ENCODE measurements at places on chromosomes 3 and 15. TPM values are rescaled to one million over a fixed set of nuclear protein-coding genes. Genes with fewer than 3 reads are reported as not detected.
A peak's percentile ranks its signal among the peaks of the same experiment; 100 is the strongest.

GRCh38 chr3:126439968-126440708, 35.6 kb downstream of the ZXDC start:
- H3K4me1 ChIP-seq, result no peaks in the 10 kb centered on the region
- no peaks in the 10 kb centered on the region for H3K27me3 ChIP-seq
- no peak for DNase-seq

GRCh38 chr15:64029110-64029509, 17.2 kb downstream of the DAPK2 start:
- H3K27ac ChIP-seq, result no peak overlapping the region
- no peak overlapping the region for H3K4me3 ChIP-seq
- DNase-seq, result no peak
- no peaks in the 10 kb centered on the region for H3K27me3 ChIP-seq

Gene RAB6B
- total RNA-seq, result 0.17 TPM

Gene NAALADL2
- 1.4 TPM for total RNA-seq

- no peaks in the 10 kb centered on the region for H3K27me3 ChIP-seq
- H3K4me3 ChIP-seq, result no peak overlapping the region
- H3K36me3 ChIP-seq, result no peaks in the 10 kb centered on the region
Measured at GRCh38 chr15:44490622-44491021, 46.3 kb upstream of the EIF3J start.

GRCh38 chr3:168060317-168060716, 35.4 kb downstream of the GOLIM4 start:
- no peaks in the 10 kb centered on the region for H3K36me3 ChIP-seq
- no peak for DNase-seq
- no peaks in the 10 kb centered on the region for H3K4me1 ChIP-seq
- no peak overlapping the region for H3K4me3 ChIP-seq

DNA sequence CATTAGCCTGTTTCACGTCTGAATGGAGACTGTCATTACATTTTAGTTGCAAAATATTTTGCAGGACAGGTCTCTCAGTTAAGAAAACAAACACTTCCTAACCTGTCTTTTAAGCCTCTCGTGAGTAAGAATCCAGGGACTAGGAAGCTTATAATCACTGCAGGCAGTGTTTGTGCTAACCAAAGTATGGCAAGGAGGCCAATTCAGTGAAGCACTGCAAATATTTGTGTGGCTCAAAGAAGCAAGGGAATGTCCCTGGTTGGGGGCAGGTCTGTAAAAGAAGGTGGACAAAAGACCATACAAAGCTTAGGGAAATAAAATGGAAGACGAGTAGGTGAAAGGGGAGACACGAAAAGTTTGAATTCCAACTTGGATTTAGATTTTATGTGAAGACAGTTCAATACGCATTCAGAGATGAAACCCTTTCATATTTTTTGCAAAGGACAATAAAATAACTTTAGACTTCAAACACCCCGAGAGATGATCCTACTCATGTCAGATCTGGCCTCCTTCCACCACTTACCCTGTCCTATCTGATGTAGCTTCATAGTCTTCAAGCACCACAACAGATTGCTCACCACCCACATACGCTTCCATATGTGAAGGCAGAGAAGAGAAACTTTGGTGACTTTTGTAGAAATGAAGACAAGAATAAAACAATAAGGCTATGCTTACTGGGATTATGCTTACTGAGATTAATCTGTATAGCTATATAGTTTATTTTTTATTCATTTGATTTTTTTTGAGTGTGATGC, 240.9 kb downstream of the TUSC7 start:
- H3K27me3 ChIP-seq, result no peaks in the 10 kb centered on the region
- no peaks in the 10 kb centered on the region for H3K4me1 ChIP-seq
- H3K27ac ChIP-seq, result no peak overlapping the region
- H3K4me3 ChIP-seq, result no peak overlapping the region

GRCh38 chr15:85579957-85580694, 199.7 kb downstream of the AKAP13 start:
- no peak overlapping the region for H3K4me3 ChIP-seq
- H3K27ac ChIP-seq, result peak overlapping the region; percentile 75
- no peaks in the 10 kb centered on the region for H3K27me3 ChIP-seq
- H3K36me3 ChIP-seq, result peaks cover 21% of the 10 kb centered on the region
- no peak for DNase-seq

DNA sequence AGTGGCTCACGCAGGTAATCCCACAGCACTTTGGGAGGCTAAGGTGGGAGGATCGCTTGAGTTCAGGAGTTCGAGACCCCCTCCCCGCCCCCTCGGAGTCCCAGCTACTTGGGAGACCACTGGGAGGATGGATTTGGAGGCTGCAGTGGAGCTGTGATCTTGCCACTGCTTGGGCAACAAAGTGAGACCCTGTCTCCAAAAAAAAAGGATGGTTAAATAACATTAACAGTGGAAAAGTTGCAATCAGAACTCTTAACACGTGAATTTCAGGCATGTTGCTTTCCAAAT, 1.4 kb upstream of the TMEM87A start:
- peak overlapping the region; percentile 94 for H3K27ac ChIP-seq
- H3K36me3 ChIP-seq, result no peaks in the 10 kb centered on the region
- no peak for DNase-seq

- H3K4me1 ChIP-seq, result no peaks in the 10 kb centered on the region
- H3K27ac ChIP-seq, result no peak overlapping the region
- no peak for DNase-seq
- no peaks in the 10 kb centered on the region for H3K36me3 ChIP-seq
- no peak overlapping the region for H3K4me3 ChIP-seq
Measured at GRCh38 chr3:31370681-31371080, 162.0 kb upstream of the STT3B start.

GRCh38 chr3:95002438-95003046, 939.7 kb downstream of the NSUN3 start:
- no peaks in the 10 kb centered on the region for H3K4me1 ChIP-seq
- DNase-seq, result no peak
- H3K27ac ChIP-seq, result no peak overlapping the region
- no peaks in the 10 kb centered on the region for H3K27me3 ChIP-seq
- H3K4me3 ChIP-seq, result no peak overlapping the region

GRCh38 chr15:38479756-38480155, 25.8 kb downstream of the FAM98B start:
- H3K36me3 ChIP-seq, result peaks cover 23% of the 10 kb centered on the region
- DNase-seq, result no peak
- no peak overlapping the region for H3K4me3 ChIP-seq

- H3K27me3 ChIP-seq, result no peaks in the 10 kb centered on the region
- DNase-seq, result peak; percentile 25
- H3K27ac ChIP-seq, result no peak overlapping the region
- H3K36me3 ChIP-seq, result peaks cover 9% of the 10 kb centered on the region
Measured at GRCh38 chr15:52164631-52165265, 26.4 kb downstream of the GNB5 start.

Gene PGBD4
- 3.5 TPM for total RNA-seq

DNA sequence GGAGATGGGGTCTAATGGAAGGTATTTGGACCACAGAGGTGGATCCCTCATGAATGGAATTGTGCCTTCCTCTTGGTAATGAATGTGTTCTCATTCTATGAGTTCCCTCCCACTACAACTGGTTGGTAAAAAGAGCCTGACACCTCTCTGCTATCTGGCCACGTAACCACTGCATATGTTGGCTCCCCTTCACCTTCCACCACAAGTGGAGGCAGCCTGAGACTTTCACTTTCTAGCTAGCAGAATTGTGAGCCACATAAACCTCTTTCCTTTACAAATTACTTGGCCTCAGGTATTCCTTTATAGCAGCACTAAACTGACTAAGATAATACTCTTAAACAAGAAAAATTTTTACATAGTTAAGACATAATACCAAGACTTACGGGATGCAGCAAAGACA, 155.3 kb downstream of the NR1I2 start:
- H3K4me1 ChIP-seq, result no peaks in the 10 kb centered on the region
- no peak overlapping the region for H3K27ac ChIP-seq
- DNase-seq, result no peak
- H3K4me3 ChIP-seq, result no peak overlapping the region

GRCh38 chr3:192652727-192653126, 74.6 kb downstream of the FGF12 start:
- no peaks in the 10 kb centered on the region for H3K36me3 ChIP-seq
- no peak overlapping the region for H3K4me3 ChIP-seq
- DNase-seq, result no peak
- no peak overlapping the region for H3K27ac ChIP-seq
- no peaks in the 10 kb centered on the region for H3K27me3 ChIP-seq

DNA sequence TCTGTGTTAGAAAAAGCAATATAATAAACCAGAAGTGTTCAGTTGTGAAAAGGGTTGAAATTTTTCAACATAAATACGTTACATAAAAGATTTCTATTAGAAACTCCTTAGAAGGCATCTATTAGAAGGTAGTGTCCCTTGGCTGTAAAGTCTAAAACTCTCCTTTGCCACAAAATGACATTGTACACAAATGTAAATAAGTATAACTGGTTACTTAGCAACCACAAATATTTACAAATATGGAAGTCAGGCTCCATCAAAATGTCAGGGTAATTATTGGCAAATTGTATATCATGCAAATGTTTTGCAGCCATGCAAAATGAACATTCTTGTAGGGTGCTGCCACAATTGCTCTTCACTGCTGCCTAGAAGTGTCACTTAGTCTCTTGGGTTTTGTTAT, 419.1 kb upstream of the CDIN1 start:
- no peaks in the 10 kb centered on the region for H3K4me1 ChIP-seq
- H3K27ac ChIP-seq, result no peak overlapping the region
- H3K4me3 ChIP-seq, result no peak overlapping the region
- no peak for DNase-seq

Gene BCHE
- not detected for total RNA-seq

Gene NANOGP8
- total RNA-seq, result not detected

DNA sequence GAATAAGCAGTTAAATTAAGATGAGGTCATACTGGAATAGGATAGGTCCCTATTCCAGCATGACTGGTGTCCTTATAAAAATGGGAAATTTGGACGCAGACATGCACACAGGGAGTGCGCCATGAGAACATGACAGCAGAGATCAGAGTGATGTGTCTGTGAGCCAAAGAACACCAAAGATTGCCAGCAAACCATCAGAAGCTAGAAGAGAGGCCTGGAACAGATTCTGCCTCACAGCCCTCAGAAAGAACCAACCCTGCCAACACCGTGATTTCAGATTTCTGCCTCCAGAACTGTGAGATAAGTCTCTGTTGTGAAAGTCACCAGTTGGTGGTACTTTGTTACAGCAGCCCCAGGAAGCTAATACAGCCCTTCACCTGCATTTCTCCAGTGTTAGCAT, 34.7 kb downstream of the EPHB1 start:
- H3K36me3 ChIP-seq, result no peaks in the 10 kb centered on the region
- H3K27me3 ChIP-seq, result no peaks in the 10 kb centered on the region
- no peaks in the 10 kb centered on the region for H3K4me1 ChIP-seq
- DNase-seq, result no peak
- no peak overlapping the region for H3K27ac ChIP-seq
- no peak overlapping the region for H3K4me3 ChIP-seq

DNA sequence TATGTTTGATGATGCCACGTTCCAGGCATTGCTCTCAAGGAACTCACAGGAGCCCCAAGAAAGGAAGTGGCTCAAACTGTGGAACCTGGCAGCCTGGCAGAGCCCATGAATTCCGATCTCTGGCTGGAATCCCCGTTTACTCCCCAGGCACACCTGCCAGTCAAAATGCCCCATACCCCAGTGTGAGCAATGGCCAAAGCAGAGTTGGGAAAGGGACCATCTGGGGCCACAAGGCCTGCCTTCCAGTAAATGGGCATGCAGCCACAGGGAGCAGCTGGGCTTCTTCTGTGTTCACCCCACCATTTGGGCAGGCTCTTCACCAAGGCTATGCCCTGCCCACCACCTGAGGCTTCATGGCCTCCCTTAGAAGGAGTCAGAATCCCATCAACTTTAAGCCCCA, 257.0 kb upstream of the GOLGA6L4 start:
- no peak overlapping the region for H3K4me3 ChIP-seq
- H3K27me3 ChIP-seq, result no peaks in the 10 kb centered on the region
- no peaks in the 10 kb centered on the region for H3K36me3 ChIP-seq
- no peak overlapping the region for H3K27ac ChIP-seq
- no peaks in the 10 kb centered on the region for H3K4me1 ChIP-seq

- no peak for DNase-seq
- no peak overlapping the region for H3K4me3 ChIP-seq
Measured at GRCh38 chr3:22045882-22046281, 294.9 kb upstream of the ZNF385D start.

DNA sequence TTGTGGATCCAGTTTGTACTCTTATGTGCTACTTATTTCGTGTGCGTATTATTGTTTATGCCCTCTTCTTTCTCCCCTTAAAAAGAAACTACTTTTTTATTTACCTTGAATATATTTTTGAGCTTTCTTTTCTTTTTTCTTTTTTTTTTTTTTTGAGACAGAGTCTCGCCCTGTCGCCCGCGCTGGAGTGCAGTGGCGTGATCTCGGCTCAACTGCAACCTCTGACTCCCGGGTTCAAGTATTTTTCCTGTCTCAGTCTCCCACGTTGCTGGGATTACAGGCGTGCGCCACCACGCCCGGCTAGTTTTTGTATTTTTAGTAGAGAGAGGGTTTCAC, 1.5 kb downstream of the SLC25A38 start:
- peak overlapping the region; percentile 96 for H3K27ac ChIP-seq
- DNase-seq, result no peak
- peaks cover 44% of the 10 kb centered on the region for H3K4me1 ChIP-seq

Gene MCF2L2
- total RNA-seq, result 0.27 TPM

Gene SEMA7A
- 1.9 TPM for total RNA-seq

- no peaks in the 10 kb centered on the region for H3K27me3 ChIP-seq
- no peaks in the 10 kb centered on the region for H3K4me1 ChIP-seq
- no peak overlapping the region for H3K27ac ChIP-seq
Measured at GRCh38 chr15:76439542-76439941, 103.0 kb downstream of the ISL2 start.

Gene CPEB1
- total RNA-seq, result not detected

- H3K27ac ChIP-seq, result no peak overlapping the region
- DNase-seq, result no peak
- peaks cover 5% of the 10 kb centered on the region for H3K4me1 ChIP-seq
Measured at GRCh38 chr15:39575180-39575579, 5.7 kb upstream of the THBS1 start.

DNA sequence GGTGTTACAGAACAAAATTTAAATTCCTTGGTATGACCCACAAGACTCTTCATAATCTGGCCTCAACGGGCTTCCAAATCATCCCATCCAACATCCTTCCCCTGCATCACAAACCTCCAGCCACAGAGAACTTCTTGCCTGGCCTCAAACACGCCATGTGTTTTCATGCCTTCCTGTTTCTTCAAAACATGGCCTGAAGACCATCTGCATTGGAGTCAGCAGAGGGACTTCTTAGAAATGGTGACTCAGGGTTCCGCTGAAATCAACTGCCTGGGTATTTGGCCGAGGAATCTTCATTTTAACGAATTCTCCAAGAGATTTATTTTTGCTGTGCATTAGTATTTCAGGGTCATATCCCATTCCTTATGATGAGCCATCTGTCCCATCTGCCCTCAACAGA, 138.1 kb upstream of the RAP2B start:
- H3K27me3 ChIP-seq, result no peaks in the 10 kb centered on the region
- no peak overlapping the region for H3K4me3 ChIP-seq
- no peak for DNase-seq
- no peaks in the 10 kb centered on the region for H3K4me1 ChIP-seq
- no peaks in the 10 kb centered on the region for H3K36me3 ChIP-seq

Gene PEX11A
- total RNA-seq, result 0.92 TPM

GRCh38 chr3:169299889-169300288, 363.6 kb downstream of the MECOM start:
- no peaks in the 10 kb centered on the region for H3K4me1 ChIP-seq
- no peak overlapping the region for H3K4me3 ChIP-seq
- no peak overlapping the region for H3K27ac ChIP-seq
- no peak for DNase-seq
- H3K27me3 ChIP-seq, result peaks cover 5% of the 10 kb centered on the region
- no peaks in the 10 kb centered on the region for H3K36me3 ChIP-seq

Gene PLXNA1
- 9.4 TPM for total RNA-seq
